ENCODE measurements at places on chromosomes 12 and 14.
A peak's percentile ranks its signal among the peaks of the same experiment; 100 is the strongest.

GRCh38 chr12:84585776-84586395 is 326.7 kb downstream of the SLC6A15 start:
- peak; percentile 23 for DNase-seq

DNA sequence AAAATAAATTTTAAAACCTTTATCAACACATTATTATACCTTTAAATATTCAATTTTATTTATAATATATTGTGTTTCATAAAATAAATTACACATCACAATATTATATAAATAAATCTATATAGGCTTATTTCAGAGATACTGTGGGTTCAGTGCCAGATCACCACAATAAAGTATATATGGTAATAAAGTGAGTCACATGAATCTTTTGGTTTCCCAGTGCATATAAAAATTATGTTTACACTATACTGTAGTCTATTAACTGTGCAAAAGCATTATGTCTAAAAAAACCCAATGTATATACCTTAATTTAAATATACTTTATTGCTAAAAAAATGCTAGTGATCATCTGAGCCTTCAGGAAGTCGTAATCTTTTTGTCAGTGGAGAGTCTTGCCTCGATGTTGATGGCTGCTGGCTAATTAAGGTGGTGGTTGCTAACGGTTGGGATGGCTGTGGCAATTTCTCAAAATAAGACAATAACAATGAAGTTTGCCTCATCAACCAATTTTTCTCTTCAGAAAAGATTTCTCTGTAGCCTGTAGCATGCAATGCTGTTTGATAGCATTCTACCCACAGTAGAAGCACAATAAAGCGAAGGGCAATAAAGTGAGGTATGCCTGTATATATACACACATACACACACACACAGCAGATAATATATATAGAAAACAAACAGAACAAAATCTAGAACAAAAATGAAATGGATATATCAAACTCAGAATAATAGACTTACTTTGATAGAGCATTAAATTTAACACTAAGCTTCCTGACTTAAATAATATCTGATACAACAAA is 32.4 kb downstream of the CCDC59 start:
- DNase-seq: no peak

DNA sequence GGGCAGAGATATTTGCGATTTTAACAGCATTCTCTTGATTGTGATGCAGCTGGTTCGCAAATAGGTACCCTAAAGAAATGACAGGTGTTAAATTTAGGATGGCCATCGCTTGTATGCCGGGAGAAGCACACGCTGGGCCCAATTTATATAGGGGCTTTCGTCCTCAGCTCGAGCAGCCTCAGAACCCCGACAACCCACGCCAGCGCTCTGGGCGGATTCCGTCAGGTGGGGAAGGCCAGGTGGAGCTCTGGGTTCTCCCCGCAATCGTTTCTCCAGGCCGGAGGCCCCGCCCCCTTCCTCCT is 271 bp upstream of the PSEN1 start:
- DNase-seq: no peak

- peak; percentile 5 for DNase-seq
Observed at GRCh38 chr14:50521912-50522341, 10.4 kb downstream of the MAP4K5 start.

- peak; percentile 29 for DNase-seq
Observed at GRCh38 chr14:58717211-58717610, 79.4 kb downstream of the DACT1 start.

GRCh38 chr12:53657041-53657440 is 18.8 kb downstream of the ATP5MC2 start:
- DNase-seq: peak; percentile 5

- DNase-seq: no peak
Observed at GRCh38 chr12:102888511-102888910, 28.5 kb downstream of the PAH start.

DNA sequence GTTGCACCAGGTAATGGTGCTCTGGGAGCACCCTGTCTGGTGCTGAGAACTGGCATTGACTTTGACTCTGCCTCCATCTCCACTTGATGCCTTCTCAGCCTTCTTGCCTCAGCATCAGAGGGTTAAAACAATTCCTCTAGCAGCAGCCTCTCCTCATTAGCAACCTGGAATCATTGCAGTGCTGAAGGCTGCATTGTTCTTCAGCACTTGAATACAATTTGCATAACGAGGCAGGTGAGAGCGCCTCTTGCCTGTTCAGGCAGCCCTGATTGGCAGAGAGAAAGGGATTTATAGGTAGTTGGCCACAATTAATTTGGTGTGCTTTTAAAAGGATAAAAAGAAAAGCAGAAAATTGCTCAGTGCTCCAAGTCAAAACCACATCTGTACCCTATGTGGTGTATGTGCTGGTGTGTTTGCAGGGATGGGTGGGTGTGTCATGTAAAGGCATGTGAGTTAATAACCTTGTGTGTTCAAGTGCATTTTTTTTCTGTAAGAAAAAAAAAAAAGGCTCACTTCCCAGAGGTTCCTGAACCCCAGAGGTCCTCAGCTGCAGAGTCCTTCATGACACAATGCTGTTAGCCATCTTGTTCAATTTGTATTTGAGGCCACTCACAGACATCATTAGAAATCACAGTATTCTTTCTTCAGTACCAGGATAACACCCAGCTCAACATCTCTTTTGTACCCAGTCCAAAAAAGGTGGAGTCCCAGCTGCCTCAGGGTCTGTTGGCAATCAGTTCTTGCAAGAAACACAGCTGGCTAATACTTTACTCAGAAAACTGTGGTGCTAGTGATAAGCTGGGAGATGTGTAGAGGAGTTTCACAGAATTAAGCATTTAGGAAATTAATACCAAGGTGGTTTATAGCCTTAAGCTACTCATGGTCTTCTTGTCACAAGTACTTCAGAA is 385.6 kb downstream of the GRIN2B start:
- no peak for DNase-seq

DNA sequence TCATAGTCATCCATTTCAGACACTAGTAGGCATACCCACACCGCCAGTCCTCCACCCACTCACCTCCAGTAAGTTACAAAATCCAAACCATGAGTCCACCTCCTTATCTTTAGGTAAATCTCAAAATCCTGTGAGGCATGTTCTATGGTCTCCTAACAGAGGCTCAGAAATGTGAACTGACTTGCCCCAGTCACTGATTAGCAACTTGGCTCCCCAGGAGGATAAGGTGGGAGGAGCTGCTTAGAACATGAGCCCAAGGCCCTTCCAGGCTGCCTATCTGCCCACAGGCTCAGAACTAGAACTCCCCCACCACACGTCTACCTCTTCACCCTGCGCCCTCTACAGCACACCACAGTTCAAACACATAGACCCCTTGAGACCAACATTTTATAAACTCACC is 19.9 kb downstream of the SETD3 start:
- DNase-seq: no peak

- DNase-seq: no peak
Observed at GRCh38 chr12:80766897-80767296, 50.2 kb downstream of the MYF5 start.

GRCh38 chr12:72872238-72872887 is 600.2 kb downstream of the TRHDE start:
- DNase-seq: no peak

DNA sequence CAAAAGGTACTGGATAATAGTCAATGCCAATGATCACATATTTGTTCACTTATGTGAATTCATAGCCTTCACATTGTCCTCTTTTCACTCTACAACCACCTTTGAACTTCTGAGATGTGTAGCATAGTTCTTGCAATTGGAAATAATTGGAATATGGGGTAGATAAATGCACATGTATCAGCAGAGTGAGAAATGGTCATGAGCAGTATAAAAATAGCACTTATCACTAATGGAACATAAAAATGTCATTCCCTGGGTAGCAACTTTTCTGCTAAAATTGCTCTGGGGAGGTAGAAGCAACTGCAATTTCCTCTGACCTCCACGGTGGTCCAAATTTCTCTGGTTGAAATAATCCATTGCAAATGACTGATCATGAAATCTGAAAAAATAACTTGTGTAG is 1785.7 kb upstream of the FLRT2 start:
- no peak for DNase-seq

DNA sequence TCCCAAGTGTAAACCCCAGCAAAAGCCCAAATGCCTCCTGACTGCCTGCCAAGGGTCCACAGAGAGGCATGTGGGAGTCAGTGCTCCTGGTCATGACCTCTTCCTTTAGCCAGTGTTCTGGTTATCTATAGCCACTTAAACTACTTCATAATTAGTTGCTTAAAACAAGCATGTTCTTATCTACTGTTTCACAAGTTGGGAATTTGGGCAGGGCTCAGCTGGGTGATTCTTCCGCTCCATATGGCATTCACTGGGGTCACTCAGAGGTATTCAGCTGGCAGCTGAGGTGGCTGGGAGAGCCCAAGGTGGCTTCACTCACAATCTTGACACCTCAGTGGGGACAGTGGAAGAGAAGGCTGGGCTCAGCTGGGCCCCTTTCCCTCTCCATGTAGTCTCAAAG is 184.0 kb upstream of the RGS6 start:
- DNase-seq: no peak

DNA sequence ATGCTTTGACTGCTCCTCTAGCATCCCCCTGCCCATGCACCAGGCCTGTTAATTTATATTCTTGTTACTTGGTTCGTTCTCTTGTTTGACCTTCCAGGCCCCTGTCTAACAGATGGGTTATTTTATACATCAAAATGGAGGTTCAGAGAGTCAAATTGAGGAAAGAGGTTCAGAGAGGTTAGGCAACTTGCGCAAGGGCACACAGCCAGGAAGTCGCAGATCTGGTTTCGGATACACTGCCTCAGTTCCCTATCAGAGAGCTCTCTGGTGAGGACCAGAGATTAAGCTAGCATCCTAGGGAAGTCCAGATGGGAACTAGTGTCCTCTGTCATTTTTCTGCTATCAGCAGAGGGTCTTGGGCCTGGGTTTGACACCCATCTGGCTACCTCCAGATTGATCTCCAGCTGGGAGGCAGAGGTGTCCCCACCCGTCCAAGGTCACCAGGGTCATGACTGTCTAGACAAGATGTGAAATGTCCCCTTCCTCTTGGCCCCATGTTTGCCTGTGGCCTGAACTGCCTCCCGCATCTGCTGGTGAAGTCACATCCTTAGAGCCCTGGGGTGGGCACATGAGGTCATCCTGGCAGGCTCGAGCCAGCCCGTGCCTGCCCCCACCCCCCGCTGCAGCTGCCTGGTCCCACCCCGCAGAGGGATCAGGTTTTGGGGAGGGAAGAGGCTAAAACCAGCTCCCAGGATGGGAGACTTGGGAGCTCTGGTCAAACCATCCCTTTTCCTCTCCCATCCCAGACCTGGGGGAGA is 84.3 kb upstream of the NCOR2 start:
- peak; percentile 36 for DNase-seq

DNA sequence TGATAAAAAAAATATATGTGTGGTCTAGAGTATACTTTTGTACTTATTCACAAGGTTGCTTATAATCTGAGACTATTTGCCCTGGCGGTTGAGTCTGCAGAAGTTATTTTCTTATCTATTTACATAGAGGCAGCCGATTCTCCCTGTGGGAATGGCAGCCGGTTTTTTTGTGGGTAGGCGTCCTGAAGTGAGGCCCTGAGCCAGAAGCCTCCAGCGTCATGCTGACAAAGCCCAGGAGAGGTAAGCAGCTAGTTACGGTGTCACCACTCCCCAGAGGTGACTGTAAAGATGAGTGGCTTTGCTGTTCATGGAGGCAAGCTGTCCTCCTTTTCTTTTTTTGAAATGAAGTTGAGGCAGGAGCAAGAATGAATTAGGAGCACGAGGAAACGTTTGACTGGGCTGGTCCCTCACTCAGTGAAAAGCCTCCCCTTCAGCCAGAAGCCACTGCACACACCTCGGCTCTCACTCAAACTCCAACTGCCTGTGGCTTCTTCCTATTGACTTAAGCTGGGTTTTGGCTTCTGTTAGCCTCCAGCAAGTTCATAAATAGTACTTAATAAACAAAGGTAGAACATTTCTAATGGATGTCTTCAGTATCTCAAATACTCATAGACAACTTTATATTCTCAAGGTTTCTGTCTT is 21.5 kb downstream of the PAX9 start:
- no peak for DNase-seq

GRCh38 chr12:24741216-24741615 is 207.7 kb downstream of the BCAT1 start:
- DNase-seq: no peak

- no peak for DNase-seq
Observed at GRCh38 chr14:39302124-39302810, 68.6 kb downstream of the MIA2 start.

DNA sequence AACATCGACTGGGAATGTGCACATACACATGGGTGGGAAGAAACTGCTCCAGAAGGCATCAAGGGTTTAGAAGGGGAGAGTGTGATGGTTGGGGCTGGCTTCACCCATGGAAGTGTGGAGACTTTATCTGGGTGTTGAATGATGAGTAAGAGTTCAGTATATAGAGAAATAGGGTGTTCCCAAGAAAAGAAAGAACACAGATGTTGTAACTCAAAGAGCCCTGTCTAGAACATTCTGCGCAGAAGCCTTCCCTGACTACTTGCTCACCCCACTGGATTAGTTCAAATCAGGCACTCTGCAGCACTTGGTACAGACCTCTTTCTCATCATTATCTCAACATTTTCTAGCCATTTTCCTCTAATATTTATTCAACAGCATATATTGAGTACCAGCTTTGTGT is 491.7 kb downstream of the SNAPC1 start:
- no peak for DNase-seq

- DNase-seq: peak; percentile 31
Observed at GRCh38 chr14:85533861-85534291, 3.9 kb downstream of the FLRT2 start.

DNA sequence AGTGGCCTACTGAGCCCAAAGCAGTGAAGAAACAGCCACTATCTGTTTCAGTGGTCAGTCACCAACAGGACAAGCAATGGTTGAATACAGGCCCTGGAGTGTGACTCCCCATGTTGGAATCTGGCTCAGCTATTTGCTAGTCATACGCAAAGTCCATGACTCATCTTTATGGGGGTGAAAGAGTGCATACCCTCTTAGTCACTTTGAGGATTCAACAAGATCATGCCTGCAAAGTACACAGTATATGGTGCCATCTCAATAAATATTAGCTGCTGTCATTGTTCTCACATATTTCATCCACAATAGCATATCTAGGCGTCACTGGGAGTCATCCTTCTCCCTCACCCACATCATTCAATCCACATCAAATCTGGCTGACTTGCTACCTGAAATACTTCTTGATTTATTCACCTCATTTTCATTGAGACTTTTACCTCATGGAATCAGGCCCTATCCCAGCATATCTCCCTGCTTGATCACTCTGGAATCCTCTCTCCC is 26.4 kb upstream of the STAB2 start:
- peak; percentile 97 for DNase-seq

DNA sequence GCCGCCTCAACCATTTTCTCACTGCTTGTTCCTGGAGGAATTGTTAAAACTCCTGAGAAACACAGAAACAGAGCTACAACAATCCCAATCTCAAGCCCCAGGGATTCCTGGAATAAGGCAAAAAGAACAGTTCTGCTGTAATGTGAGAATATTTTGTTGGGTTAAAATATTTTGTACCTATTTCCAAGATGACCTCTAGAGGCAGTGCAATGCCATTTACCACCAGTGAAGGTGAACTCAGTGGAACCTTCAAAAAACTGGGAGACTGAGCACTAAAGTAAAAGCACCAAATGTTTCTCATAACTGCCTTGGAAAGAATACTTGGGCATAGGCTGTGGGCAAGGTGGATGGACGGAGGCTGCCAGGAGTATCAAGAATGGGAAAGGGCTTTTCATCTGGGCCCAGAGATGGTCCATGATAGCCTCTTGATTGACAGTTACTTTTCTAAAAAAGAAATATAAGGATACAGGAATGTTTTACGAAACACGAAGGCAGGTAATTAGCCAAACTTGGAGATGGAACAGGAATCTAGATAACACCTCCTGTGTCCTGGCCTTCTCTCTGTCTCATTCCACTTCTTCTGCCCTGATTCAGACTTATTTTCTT is 334.0 kb upstream of the FLRT2 start:
- DNase-seq: peak; percentile 13
